Activated T-cell treated with anti-CD3 and anti-CD28 coated beads, Interleukin-2, amount 50 U/mL, for 48 hours (primary cell): ENCODE measurements at places on chromosomes 12 and 14.

DNA sequence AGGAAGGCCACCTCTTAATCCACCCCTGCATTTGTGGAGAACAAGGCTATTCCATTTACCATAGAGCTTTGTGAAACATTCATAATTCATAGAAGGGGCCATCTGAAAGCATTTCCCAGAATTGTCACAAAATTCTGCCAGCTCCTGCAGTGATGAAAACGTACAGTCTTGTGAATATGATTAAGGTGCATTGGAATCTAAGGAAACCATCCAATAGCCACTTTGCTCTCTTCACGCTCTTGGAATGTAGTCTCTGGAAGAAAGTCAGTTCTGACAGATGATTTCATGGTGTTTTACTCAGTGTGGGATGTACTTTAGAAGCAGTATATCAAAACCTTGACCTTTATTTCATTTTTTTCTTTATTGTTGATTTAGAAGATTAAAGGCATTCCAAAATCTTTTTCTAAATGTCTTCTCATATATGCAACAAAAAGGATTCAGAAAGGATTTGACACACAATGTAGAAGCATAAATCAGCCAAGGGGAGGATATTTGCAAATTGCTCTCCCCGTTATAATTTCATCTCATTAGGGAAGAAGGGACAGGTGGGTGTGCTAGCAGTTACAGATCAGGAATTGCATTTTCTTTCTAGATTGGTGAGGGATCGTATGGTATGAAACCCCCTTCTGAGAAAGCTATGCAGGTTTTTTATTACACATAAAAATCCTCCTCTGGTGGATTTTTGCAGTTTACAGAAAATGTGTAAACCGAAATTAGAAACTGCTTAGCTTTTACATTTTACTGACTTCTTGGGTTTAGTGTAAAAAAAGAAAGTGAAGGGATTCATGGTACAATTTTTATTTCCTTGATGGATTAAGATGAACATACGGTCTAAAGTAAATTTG, 390.2 kb downstream of the LRIG3 start:
- DNase-seq, result no peak

DNA sequence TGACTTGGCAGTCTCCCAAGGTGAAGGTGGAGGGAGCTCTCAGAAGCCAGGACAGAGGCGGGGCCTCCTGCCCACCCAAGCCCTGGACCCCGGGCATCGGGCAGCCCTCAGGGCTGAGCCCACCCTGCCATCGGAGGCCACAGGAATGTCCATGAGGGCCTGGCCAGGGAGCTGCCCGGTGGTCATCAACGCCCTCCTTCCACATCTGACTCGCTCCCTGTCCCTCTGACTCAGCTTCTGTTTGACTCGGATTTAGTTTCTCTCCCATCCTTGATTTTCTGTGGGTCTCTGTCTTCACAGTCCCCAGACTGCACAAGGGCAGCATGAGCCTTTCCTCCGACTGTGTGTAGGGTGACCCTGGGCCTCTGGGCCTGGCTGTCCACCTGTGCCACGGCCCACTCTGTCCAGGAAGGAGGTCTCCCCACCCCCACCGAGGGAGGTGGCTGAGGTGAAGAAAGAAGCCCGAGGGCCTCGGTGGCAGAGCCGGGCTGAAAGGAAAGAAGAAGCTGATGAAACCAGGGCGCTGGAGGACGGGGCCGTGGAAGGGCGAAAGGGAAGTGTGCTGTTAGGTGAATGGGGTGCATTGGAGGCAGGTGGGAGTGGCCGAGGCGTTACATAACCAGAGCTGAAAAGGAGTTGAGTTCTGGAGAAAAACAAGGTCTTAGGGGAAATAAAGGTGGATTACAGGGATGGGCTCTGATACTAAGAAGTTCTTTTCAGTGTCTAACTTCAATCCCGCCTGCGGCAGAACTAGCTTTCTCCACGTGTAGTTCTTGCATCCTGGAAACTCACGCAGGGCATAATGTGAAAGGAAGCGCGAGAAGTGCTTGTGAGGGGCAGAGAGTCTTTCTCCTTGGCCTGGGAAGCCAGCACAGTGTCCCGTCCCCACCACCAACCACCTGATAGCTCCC, 16.7 kb upstream of the TMEM106C start:
- DNase-seq, result no peak

DNA sequence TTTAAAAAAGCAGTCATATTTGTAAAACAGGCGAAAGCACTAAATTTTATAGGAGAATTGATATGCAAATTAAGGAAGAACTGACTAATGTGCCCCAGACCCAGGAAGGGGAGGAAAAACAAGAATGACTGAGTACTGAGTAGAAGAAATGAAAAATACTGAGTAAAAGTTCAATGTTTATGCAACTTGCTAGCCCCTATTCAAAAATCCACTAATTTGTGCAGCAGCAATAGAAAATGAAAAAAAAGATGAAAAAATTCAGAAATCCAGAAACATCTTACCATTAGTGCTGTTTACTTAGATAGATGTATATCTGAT, 6.1 kb downstream of the CHD8 start:
- DNase-seq, result no peak

DNA sequence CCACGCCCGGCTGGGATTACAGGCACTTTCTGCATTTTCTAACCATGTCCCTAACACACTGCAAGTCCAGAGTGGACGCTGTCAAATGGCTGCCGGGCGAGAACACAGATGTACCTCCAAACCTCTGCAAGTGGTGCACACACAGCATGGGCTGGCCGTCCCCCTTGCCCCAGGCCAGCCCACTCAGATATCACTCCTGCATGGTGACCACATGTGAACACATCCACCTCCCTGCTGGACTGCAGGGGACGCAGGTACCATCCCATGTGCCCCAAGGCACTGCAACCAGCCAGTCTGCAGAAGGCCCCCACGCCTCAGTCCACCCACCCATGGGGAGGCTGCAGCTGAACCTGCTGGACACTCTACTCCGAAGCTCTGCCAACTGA, 14.0 kb downstream of the BRF1 start:
- DNase-seq, result no peak

DNA sequence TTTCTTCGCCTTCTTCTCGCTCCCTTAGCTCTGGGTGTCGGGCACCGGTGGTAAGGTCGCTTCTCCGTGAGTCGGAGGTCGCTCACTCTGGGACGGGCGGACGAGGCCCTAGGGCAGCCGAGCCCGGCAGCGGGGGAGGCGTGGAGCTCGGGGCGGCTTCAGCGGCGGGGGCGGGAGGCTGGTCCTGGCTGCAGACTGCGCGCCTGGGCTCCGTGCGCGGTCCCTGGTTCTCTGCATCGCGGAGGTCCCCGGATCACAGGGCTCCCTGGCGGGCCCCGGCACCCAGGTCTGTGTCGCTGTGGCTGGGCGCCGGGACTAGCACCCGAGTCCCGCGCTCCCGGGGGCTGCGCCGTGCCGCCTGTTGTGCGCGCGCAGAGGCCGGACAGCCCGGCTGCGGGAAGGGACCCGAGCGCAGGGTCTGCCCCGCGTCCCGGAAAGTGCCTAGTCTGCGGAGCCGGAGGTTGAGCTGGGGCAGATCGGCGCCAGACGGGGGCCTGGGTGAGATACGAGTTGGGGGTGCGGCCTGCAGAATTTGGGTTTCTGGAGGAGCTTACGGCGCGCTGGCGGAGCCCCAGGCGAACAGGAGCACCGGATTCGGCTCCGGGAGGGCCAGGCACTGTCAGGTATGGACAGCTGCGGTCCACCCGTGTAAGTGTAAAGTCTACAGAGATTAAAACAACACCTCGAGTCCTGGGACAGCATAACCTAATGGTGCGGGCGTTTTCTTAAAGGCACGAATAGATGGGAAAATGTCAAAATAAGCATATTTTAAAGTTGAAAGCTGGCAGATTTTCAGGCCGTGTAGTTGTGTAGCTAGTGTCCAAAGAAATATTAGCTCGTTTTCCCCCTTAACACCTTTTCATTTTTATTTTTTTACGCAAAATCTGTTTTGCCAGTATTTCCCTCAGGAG, 713 bp downstream of the FRMD6 start:
- peak; percentile 83 for DNase-seq

DNA sequence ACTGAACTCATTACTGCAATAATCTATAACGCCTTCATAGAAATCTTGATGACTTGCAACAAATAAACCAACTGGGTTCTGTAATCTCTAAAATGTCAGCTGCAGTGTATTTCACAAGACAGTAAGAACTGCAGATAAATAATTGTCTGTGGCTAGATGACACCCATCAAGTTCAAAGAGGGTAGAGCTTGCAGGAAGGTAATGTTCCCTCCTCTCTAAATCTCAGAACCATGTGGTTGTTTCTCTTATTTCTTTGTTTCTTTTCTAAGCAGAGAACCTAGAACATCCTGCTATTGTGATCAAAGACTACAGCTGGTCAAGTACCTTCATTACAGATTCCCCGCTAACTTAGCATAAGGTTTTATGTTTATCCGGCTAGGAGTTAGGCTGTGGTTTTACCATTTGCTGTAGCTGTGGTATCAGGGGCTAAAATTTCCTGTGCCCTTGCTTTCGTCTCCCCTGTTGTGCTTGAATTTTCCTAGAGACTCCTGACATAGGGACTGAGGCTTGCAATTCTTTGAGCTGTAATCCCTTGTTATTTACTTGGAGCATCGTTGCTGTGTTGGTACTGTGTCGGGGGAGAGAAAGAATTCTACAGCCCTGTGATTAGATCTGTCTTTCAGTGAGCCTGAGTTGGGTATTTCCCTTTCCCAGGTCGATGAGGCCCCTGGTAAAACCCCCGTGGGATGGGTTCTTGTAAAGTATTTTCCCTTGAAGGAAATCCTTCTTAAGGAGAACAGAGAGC, 253.1 kb upstream of the BTG1 start:
- DNase-seq, result no peak

DNA sequence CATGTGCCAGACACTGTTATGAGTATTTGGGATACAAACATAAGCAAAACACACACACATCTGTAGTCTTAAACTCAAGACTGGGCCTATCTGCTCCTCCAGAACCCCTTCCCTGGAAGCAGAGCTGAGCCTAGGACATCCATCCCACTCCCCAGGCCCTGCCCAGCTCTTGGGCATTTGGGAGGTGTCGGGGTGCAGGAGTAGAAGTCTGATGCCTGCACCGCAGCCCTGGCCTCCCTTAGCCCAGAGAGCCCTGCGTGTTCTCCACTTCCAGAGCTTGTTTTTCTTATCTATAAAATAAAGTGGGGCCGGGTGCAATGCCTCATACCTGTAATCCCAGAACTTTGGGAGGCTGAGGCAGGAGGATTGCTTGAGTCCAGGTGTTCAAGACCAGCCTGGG, 11.7 kb downstream of the HSP90AA1 start:
- DNase-seq, result no peak

DNA sequence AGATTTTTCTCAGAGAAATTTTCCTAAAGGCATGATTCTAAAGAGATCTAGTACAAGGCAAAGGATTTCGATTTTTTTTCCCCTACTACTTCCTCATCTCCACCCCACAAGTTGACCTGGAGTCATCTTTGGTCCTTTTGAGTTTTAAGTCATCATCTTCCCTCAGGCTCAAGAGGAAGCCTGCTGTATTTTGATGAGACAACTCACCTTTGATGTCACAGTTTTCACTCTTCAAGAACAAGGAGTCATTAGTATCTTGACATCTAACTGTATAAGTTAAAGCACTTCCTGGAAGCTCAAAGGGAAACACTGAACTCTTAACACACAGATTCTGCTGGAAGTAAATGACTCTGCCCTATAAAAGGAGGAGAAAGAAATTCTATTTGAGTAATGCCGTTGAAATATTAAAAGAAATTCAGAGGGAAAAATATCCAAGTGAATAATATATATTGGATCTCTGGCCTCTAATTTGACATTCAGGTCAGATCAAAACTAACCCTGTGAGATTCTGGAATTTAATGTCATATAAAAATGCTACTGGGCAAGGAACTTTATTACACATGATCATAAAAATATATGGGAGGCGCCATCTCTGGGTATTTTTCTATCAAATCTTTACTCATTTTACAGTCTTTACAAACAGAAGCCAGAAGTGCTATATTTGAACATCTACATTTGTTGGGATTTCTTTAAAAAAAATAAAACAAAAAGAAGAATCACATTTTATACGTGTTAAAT, 435.0 kb downstream of the NRXN3 start:
- DNase-seq, result no peak

DNA sequence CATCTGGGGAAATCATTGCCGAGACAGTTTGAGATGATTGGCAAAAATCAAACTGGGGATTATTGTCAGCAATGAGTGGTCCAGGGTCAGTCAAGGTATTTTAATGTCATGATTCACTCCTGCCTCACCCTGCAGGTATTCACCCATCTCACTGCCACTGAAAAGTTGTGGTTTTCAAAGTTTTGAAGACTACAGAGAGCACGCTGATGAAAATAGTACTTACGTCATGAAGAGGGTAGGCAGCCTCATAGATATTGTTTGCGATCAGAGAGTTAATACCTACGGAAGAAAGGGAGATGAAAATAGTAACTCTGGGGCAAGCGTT, 138.0 kb downstream of the ANO2 start:
- DNase-seq, result no peak

DNA sequence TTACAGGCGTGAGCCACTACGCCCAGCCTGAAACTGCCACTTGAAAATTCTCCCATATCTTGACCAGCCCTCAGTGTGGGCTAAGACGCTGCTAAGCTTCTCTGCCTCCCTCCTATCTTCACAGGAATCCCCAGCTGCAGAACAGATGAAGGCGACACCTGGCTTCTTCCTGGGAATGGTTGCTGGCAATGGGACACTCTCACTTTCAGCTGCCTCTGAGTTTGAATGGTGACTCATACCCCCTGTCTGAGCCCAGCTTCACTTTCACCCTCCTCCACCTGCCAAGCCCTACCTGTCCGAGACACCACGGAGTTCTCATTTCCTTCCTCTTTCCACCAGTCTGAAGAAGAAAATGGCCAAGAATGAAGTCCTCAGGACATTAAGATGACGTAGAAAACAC, 18.3 kb upstream of the VASH1 start:
- no peak for DNase-seq

DNA sequence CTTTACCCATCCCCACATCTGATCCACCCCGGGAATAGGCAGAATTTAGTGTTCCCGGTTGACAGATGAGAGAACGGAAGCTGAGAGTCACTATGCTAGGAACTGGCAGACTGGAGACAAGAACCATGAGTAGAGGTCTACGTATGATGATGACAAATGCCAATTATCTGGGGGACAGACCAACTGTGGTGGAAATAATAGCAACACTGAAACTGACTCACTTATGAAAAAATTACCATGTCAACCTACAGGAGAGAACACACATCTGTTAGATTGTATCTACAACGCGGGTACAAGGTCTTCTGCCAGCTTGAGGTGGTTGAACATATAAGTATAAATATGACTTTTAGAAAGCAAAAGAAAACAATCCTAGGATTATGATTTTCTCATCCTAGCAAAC, 15.4 kb upstream of the SELPLG start:
- DNase-seq, result no peak

DNA sequence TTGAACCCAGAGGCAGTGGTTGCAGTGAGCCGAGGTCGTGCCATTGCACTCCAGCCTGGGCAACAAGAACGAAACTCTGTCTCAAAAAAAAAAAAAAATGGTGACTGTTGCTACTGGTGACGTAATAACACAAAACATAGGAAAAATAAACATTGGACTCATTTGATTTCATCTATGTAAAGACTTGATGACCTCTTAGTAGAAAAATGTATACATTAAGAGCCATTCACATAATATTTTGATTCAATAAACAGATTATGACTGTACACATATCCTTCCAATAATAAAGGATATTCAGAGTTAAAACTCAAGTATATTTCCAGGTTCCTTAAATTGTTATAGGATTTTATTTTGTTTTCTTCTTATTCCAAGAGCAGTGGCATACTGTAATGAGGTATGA, 65.7 kb upstream of the AEBP2 start:
- no peak for DNase-seq

- DNase-seq, result no peak
Measured at GRCh38 chr12:83130178-83130577, 443.5 kb downstream of the TMTC2 start.

- no peak for DNase-seq
Measured at GRCh38 chr14:104690861-104691455, 1.5 kb downstream of the INF2 start.

GRCh38 chr12:89334548-89335169, 17.6 kb downstream of the DUSP6 start:
- no peak for DNase-seq
